ENCODE measurements at places on chromosomes 5 and 9.

DNA sequence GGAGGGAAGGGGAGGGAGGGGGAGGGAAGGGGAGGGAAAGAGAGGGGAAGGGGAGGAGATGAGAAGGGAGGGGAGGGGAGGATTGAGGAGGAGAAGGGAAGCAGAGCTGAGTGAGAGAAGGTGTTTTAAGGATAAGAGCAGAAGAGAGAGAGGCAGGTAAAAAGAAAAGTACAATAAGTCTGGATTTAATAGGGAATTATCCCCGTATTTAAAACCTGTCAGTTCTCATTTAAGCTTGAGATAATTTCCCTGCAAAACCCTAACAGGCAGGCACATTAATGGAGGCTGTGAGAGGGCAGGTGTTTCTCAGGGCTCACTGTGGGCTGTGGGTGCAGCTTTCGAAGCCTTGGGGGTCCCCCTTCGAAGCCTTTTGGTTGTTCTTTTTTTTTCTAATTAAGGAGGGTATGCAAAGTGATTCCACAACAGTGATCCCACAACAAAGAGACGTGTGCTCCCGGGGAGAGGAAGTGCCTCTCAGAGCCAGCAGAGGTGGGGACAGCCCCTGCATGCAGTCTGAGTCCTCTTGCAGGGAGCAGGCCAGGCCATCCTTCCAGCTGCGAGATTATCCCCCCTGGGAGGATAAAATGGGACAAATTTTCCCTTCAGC, 317.9 kb upstream of the IRX1 start:
- no peak for DNase-seq

DNA sequence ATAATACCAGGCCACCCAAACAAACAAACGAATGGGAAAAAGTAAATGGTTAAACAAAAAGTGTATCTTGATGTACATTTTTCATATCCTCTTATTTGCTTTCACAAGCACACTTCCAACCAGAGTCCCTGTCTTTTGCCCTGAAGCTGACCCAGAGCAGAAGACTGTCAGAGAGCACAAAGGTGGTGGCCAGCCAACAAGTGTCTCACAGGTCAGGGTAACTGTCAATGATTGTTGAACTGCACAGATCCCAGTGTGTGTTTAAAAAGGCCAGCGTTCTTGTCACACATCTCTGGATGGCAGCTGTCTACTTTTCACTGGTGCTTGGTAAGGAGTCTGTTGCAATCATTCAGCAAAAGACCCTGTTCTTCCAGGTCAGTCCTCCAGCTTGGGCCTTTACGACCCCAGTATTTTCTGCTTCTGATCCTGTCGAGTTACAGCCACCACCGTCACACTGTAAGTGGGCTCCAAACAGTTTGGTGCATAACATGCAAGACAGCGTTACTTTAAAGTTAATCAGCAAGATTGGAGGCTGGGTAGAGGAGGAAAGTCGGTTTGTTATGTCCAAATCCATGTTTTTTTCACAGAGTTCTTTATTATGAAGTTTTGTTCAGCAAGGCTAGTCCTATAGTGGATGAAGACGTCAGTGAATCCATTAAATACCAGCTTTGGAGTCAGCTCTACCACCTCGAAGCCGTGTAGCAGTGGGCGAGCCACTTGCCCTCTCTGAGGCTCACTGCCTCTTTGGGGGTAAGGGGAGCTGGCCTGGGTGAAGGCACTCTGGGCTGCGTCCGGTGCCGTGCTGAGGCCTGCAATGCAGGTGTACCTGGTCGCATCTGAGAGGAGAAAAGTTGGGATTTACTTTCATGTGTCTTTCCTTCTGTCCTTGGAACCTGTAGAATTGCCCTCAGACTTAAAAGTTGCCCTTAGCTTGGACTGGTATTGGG, 265.7 kb downstream of the AOPEP start:
- DNase-seq: no peak

DNA sequence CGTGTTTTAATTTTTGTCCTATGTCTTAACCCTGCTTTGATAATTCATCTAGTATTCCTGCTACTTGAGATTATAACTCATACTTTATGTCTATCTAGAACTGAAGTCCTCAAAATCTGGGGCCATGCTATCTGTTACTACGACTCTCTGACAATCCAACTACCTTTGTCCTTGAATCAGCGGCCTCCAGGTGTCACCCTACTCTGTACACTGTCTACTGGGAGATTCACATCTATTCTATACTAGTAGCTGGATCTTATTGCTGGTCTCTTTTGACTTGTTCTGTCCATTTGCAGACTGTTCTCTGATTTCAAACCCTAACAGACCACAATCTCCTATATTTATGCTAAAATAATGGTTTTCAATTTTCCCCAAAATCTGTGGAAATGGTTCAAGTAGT, 225.5 kb upstream of the ELAVL2 start:
- DNase-seq: no peak

DNA sequence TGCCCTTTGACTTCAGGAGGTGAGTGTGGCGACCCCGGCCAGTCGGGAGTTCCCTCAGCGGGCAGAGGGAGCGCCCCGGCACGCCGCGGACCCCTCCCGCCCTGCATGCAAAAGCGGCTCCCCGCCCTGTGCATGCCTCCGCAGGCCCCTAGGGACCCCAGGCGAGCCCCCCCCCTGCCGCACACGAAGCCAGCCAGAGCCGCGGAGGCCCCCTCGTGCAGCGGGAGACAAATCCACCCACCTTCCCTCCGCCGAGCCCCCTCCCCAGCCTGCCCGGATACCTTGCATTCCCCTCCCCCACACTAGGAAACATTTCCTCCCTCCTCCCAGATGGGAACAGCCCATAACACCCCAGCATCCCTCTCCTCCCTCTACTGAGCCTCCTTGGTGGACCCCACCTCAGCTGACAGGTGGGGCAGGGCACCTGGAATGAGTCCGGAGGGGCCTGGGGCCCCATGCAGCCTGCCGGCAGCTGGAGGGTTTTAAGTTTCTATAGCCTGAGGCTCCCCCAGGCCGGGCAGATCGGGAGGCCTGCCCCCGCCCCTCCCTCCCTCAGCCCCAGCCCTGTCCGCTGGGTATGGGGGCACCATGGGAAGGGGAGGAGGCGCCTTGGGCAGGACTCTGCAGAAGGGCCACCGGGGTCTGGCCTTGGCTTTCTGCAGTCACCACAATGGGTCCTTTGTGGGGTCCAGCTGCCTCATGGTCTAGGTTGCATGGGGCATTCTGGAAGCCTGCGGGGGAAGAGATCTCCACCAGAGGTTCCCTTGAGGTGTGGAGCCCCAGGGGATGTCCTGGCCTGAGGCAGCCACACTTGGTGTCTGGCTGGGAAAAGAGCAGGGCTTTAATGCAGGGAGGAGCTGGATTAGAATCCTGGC, 601 bp downstream of the ERGIC1 start:
- no peak for DNase-seq

GRCh38 chr5:131112424-131112823, 52.6 kb downstream of the HINT1 start:
- DNase-seq: no peak

- DNase-seq: no peak
Measured at GRCh38 chr5:152271420-152271819, 133.7 kb downstream of the NMUR2 start.

- no peak for DNase-seq
Measured at GRCh38 chr5:112919972-112920371, 2.1 kb downstream of the REEP5 start.

GRCh38 chr5:133147411-133147810, 95.6 kb downstream of the HSPA4 start:
- no peak for DNase-seq

- DNase-seq: no peak
Measured at GRCh38 chr9:110894731-110895130, 143.5 kb downstream of the LPAR1 start.

GRCh38 chr5:107736638-107737037, 65.9 kb upstream of the EFNA5 start:
- DNase-seq: no peak

DNA sequence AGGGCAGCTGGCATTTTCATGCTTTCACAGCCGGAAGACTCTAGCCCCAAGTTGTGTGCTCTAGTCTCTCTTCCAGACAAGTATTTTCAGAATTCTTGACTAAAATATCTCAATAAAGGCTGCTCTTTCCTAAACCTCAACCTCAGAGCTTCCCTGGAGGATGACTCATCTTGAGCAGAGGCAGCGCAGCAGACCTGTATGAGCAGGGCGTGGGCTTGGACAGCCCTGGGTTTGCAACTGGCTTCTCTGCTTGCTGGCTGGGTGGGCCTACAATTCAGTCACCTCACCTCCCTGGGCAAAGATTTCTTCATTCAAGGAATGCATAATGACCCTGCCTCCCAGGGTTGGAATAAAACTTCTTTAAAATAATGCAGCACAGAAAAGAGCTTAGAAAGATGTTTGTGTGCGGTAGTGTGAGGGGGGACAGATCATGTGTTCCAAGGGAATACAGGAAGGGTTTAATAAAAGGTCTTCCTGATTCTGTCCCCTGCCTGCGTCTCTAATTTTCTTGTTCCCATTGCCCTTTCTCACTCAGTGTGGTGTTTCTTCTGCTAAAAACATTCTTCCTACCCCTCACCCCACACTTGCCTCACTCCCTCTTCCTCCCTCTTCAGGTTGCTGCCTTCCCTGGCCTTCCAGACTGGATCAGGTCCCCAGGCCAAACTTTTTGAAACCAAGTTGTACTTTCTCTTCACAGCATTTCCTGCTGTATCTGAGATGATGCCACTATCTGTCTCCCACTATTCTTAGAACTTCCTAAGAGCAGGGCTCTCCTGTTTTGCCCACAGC, 39.4 kb upstream of the MAP1B start:
- no peak for DNase-seq

DNA sequence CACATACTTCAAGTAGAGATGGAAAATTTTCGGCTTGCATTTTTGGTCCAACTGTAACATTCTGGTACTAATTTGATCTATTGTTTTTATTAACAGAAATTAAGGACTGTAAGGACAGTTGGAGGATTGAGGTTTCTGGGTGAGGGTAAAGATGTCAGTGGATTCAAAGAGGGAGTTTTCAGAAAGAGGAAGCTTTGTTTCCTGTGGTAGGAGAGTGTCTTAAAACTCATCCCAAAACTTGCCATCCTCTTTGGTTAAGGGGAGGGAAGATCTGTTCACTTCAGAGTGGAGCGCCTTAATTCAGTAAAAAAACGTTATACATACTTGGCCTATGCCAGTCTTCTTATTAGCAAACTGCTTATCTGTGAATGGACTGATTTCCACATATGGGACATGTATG, 13.8 kb downstream of the CNTRL start:
- DNase-seq: no peak

- DNase-seq: no peak
Measured at GRCh38 chr5:74648835-74649293, 8.3 kb upstream of the ENC1 start.

GRCh38 chr5:32413466-32414263, 30.9 kb downstream of the ZFR start:
- DNase-seq: no peak

DNA sequence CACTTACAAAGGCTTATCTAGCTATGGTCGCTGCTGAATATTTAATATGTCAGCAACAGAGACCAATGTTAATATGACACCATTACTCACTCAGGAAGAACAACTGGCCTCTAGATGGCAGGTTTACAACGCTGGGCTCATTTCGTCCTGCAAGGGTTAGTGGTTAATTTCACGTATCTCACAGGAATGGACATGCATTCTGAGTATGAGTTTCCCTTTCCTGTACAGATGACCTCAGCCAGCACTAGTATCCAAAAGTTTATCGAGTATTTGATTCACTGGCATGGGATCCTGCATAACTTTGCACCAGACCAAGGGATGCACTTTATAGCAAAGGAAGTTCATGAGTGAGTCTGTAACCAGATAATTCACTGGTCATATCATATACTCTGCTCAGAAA, 8.7 kb upstream of the TRPC7 start:
- DNase-seq: no peak

GRCh38 chr5:148152781-148153180, 15.6 kb upstream of the SPINK14 start:
- DNase-seq: no peak

DNA sequence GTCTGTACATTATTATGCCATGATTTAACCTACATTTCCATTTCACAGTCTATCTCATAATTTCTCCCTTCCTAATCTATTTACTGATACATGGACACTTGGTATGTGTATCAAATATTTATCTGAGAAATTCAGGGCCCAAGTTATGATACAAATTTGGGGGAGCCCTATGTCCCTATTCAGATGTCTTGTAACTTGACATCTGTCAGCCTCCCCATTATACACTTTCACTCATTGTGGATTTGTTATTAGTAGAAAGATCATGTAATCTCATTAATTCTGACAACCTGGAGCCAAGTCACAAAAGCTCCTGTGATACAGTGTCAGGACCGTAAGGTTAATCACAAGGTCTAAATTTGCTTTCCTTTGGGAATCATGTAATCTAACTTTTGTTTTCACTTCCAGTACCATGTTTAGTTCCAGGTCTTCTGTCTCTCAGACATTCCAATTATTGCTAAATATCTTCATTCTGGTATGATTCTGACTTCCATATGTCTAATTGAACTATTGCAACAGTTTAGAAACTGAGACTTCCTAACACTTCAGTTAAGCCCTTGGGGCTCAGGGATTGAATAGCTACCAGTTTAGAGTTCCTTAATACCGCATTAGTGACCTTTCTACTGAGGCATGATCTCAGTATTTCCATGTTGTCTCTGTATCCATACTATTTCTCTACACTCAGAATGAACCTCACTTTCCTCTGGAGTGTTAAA, 182.9 kb upstream of the NUDT12 start:
- DNase-seq: no peak

GRCh38 chr5:59956130-59956783, 62.7 kb upstream of the PDE4D start:
- DNase-seq: no peak

DNA sequence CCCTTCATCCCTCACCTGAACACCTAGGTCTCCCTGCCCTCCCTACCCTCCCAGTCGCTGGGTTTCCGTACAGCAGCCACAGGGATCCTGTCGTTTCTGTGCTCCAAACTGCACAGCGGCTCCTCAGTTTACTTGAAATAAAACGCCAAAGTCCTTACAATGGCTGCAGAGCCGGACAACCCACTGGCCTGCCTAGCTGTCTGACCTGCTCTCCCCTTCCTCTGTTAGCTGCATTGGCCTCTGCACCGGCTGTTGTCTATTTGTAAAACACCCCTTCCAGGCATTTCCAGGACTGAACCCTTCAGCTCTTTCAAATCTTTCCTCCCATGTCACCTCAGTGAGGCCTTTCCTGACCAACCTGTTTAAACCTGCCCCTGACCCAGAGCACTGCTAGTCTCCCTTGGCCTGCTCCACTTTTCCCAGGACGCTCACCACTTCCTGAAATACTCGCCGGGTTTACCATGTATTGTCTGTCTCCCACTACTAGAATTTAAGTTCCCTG, 9.1 kb upstream of the MGAT1 start:
- no peak for DNase-seq

DNA sequence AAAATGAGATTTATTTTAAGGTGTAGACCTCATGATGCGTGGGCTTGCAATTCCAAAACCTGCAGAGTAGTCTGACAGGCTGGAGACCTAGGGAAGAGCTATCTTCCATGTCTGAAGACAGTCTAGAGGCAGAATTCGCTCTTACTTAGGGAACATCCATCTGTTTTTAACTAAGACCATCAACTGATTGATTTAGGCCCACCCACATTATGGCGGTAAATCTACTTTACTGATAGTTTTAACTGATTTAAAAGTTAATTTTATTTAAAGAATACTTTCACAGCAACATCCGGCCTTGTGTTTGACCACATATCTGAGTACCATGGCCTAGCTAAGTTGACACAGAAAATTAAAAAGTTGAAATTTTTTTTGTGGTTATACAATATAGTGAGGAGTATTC, 6.0 kb upstream of the ST8SIA4 start:
- DNase-seq: no peak

All from stimulated activated CD4-positive, alpha-beta T cell treated with anti-CD3 and anti-CD28 coated beads, TNF-alpha, amount 100 ng/mL, for 24 hours (primary cell).